ENCODE measurements at places on chromosomes 6 and 20.

GRCh38 chr20:59678288-59678687 lies 73.9 kb downstream of the PHACTR3 start:
- no peak for DNase-seq

- DNase-seq: no peak
Measured at GRCh38 chr20:34246126-34246626, 5.0 kb downstream of the ASIP start.

DNA sequence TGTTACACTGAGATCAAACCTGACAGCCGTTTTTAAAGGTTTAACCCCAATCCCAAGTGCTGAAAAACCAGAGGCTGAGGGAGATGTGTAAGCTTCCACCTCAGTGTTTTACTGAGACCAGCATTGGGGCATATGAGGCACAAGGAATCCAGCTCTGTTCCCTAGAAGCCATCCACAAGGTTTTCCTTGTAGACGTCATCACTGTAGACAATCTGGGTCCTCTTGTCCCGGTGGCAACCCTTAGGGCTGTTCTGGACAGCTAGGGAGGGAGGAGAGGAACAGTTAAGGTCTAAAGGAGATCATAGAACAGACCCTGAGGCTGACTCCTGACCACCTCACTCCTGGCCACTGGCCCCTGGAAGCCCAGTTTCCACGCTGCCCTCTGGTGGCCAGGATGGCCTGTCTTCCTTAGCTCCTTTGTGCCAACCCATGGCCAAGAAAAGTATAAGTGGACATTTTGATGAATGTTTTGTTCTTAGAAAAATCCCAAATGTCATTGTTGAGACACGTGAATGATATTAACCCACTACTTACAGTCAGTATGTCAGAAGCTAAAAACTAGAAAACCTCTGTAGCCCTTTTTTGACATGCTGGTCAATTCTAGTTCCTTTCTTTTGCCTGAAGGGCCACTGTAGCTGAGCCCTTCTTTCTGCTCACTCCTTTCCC lies 6.4 kb downstream of the CFB start:
- DNase-seq: no peak

GRCh38 chr6:56647172-56647762 lies 4.6 kb upstream of the DST start:
- DNase-seq: no peak

Measured in stimulated activated CD8-positive, alpha-beta memory T cell treated with anti-CD3 and anti-CD28 coated beads, Interleukin-15, amount 100 ng/mL, for 48 hours (primary cell).